Frontal cortex (tissue), 4 donors: ENCODE measurements at places on chromosomes 2 and 18.

DNA sequence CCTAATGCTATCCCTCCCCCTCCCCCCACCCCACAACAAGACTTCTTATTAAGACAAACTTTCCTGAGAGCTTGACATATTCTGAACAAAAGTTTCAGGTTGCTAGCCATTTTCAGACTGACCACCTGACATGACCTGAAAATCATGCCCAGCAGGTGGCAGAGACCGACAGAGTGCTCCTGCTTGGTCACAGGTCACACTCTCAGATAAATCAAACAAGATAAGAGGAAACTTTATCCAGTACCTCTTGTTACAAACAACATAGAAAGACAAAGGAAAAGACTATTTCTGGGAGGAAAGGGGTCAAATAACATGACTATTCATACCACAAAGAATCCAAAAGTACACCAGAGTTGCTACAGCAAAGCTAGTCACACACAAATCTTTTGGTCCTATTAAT, 107.4 kb downstream of the TMEM200C start:
- DNase-seq = no peak

DNA sequence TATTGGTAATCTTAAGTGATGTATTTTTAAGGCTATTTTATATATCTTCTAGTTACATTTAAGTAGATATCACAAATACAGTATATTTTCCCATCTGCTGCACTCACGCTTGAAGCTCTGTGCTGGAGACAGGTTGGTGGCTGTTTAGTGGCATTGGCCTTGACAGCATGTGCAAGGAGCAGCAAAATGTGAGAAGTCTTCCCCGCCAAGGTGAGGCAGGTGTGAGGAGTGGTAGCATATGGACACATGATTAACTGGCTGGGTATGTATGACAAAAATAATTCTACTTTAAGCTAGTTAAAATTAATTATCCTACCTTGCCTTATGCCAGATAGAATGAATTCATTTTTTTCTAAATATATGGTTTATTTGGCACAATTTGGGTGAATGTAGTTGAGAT, 117.2 kb downstream of the CCDC102B start:
- DNase-seq = no peak

DNA sequence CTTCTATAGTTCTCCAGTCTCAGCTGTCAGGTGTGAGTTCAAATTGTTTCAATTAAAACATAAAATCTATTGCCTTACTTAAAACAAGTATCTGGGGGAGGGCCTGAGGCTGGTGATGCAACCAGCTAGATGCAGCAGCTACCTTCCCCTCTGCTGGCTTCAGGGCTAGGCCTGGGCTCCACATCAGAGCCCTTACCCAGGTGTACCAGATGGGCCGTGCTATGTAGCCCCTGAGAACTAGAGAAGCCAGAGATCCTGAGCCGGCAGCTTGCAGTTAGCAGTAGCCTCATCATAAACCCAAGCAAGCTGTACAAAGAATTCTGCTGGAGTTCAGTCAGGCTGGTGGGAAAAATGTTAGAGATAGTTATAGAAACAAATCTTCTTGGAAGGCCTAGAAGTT, 97.7 kb upstream of the ACAA2 start:
- DNase-seq = no peak

DNA sequence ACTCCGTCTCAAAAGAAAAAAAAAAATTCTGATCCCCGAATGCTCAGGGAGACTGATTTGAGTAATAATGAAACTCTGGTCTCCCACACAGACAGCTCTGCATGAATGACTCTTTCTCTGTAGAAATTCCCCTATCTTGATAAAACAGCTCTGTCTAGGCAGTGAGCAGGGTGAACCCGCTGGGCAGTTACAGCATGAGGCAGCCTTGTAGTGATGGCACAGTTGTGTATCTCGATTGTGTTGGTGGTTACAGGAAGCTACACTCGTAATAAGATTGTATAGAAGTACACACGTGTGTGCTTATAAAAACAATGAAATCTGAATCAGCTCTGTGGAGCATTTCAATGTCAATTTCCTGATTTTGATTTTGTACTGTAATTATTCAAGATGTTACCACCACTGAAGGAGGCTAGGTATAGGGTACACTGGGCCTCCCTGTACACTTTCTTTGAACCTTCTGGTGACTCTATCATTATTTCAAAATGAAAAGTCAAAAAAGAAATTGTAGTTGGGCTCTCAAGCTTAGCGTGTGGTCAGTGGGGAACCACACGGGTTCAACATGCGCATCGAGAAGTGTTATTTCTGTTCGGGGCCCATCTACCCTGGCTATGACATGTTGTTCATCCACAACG, 34.9 kb upstream of the ATP8B1 start:
- no peak for DNase-seq

DNA sequence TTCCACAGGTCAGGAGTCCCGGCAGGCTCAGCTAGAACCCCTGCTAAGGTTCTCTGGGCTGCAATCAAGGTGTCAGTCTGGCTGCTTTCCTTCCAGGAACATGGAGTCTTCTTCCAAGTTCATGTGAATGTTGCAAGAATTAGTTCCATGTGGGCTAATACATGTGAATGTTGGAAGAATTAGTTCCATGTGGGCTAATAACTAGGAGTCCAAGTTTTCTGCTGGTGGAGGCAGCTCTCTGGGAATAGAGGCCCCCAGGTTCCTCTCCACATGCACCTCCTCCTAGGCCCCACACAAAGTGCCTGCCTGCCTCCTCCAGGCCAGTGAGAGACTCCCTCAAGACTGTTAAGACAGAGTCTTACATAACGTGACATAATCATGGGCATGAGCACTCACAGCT, 140.8 kb upstream of the SLC35G4 start:
- no peak for DNase-seq

- no peak for DNase-seq
Observed at GRCh38 chr2:144133936-144134665, 385.8 kb downstream of the ZEB2 start.

DNA sequence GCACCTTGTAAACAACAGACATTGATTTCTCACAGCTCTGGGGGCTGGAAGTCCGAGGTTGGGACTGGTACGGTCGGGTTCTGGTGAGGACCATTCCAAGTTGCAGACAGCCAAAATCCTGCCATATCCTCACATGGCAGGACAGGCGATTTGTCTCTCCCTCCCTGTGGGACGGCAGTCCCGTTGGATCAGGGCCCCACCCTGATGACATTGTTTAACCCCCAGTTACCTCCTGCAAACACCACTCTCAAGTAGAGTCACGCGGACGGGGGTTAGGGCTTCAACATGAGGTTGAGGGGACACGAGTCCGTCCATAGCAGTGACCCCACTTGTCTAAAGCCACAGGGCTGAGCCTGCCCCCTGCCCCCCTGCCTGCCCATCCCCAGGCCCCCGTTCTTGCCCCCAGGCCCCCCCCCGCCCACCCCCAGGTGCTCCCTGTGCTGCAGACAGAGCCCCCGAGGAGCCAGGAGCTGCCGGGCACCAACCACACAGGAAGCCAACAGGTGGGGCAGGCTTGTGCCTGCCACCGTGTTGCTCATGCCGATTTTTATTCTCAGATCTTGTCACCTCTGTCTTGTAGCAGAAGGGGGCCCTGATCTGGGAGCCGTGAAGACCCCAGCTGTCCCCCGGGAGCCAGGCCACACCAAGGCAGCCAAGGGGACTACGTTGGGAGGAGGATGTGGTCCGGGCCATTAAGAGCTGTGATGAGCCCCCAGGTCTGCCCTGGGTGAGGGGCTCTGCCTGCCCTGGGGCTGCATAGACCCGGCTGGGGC, 82.2 kb downstream of the NFATC1 start:
- DNase-seq = no peak

DNA sequence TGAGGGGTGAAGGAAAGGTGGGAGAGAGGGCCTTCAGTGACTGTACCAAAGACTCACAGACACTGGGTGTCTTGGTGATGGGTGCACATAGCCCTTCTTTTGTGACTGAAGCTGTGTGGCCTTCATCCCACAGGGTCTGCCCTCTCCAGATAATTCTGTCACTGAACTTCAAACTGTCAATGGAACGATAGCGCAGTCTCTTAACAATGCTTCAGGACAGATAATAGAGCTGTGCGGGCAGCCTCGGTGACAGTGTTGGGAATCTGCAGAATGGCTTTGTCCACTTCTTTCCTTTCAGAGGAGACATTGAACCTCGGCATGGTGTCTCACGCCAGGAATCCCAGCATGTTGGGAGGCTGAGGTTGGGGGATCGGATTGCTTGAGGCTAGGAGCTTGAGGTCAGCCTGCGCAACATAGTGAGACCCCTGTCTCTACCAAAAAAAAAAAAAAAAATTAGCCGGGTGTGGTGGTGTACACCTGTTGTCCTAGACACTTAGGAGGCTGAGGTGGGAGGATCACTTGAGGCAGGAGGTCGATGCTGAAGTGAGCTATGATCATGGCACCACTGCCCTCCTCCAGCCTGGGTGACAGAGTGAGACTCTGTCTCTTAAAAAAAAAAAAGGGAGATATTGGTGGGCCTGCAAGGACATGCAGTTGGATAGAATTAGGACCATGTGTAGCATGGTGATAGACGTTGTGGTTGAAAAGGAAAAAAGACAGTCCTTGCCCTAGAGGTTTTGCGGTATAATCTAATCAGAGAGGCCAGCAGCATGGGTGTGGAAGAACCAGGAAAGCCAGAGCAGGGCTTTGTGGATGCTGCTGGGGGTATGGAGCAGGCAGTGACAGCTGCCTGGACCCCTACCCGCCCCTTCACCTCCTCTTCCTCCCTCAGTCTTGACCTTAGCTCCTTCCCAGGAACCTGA, 91.4 kb downstream of the LDLRAD4 start:
- no peak for DNase-seq

- DNase-seq = no peak
Observed at GRCh38 chr2:54824567-54824966, 101.1 kb downstream of the EML6 start.

DNA sequence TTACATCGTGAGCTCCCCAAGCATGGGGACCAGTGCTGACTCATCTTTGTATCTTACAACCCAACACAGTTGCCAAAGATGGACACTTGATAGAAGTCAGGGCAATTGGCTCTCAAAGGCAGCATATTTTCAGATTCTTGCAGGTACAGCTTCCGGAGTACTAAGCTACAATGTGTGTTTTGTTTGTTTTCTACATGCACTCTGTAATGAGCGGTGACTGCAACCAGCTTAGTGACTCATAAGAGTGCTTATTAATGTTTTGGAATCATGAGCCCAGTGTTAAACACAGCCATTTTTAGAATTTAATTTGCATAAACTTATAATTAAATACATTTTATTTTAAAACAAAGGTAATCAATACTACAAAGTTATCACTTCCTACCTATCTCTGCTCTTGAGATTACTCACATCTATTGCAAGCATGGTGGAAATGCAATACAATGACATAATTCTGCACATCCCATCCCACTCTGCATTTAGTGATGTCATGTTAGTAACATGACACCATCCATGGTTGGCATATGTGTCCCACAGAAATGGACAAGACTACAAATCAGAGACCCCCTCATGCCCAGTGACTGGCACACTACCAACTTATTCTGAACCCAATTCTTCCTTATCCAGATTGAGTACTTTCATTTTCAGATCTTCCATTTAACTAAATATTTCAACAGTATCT, 399.8 kb upstream of the ST6GAL2 start:
- DNase-seq = no peak

DNA sequence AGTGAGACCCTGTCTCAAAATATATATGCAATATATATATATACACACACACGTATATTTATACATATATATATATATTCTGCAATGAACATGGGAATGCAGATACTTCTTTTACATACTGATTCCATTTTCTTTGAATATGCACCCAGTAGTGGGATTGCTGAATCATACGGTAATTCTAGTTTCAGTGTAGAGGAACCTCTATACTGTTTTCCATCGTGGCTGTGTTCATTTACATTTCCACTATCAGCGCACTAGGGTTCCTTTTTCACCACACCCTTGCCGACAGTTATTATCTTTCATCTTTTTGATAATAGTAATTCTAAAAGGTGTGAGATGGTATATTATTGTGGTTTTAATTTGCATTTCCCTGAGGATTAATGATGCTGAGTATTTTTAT, 52.3 kb upstream of the SLC39A10 start:
- DNase-seq = no peak

- DNase-seq = no peak
Observed at GRCh38 chr2:174522553-174522952, 35.7 kb upstream of the GPR155 start.

DNA sequence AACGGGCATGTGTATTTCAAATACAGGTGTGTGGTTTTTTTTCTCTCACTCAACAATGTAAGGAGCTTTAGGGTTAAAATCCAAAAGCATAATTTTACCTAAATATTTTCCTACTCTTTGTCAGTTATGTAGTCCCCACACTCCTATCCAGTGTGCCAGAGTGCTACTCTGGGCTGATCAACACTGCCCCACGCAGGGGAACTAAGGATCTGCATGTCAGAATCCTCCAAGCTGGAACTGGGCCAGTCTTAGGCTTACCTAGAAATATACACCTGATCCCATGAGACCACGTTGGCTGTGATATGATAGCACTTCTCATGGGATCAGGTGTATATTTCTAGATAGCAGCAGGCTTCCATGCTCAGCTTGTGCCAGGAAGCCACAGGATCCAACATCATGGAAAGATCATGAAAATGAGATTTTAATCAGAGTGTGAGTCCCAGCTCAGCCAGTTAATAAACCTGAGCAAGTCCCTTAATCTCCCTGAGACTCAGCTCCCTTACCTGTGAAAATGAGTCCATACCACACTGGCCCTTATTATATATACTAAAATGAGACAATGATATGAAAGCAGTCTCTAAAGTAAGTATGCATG, 29.7 kb downstream of the CCDC141 start:
- DNase-seq = no peak

- DNase-seq = no peak
Observed at GRCh38 chr18:9608728-9609127, 5.6 kb downstream of the PPP4R1 start.

- no peak for DNase-seq
Observed at GRCh38 chr2:71254776-71255175, 27.9 kb upstream of the PAIP2B start.

GRCh38 chr2:233758849-233759248, 1.2 kb upstream of the UGT1A1 start:
- DNase-seq = no peak

DNA sequence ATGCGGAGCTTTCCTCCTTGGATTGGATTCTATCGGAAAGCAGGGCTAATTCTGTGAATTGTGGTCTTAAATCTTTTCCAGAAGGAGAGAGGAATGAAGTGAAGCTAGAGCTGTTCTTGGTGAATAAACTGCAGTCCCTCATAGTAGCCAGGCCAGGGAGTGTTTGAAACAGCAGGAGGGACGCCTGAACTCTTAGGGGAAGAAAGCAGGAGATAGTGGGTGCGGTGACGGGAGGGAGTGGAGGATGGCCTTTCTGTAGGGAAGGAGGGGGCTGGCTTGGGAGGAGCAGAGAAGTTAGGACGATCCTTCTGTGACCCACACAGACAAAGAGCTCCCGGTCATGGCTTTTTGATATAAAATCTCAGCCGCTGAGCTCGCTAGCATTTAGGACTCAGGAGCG, 47.5 kb upstream of the KCNF1 start:
- no peak for DNase-seq

DNA sequence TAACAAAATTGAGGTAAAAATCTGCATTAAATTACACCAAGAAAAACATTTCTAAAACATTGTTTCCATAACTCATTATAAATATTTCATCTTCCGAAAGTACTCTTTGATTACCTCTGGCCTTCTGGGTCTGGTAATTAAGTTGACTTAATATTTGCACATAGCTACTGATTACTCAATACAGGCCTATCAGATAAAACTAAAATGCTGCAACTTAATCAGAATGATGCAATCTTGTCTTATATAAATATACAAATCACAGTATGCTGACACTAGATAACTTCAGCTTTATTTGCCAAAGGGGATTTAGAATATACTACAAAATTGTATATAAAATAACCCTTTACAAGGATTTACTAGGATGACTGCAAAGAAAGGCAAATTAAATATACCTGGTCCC, 49.3 kb downstream of the SLC35F5 start:
- no peak for DNase-seq
